ENCODE measurements at places on chromosomes 2 and 18. TPM values are rescaled to one million over a fixed set of nuclear protein-coding genes. Genes with fewer than 3 reads are reported as not detected.

DNA sequence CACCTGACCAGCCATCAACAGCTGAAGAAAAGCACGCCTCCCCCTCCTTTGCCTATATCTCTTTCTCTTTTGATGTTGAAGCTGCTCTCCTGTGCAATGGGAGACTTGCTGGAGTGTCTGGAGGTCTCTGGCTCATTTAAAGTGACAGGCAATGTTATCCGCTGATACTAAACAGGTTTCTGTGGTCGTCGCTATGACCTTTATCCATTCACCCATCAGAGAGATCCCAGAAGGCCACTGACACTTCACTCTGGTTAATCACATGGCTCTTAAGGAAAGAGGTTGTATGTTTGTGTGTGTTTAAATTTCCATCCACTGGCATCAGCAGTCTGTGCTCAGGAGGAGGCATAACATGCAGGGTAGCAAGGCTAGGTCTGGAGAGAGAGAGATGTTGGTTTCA lies 277.3 kb downstream of the MTX2 start:
- no peak for DNase-seq

GRCh38 chr2:109242210-109242653 lies 113.2 kb downstream of the SH3RF3 start:
- no peak for DNase-seq

MYL1 gene
- total RNA-seq = 0.42 TPM

DNA sequence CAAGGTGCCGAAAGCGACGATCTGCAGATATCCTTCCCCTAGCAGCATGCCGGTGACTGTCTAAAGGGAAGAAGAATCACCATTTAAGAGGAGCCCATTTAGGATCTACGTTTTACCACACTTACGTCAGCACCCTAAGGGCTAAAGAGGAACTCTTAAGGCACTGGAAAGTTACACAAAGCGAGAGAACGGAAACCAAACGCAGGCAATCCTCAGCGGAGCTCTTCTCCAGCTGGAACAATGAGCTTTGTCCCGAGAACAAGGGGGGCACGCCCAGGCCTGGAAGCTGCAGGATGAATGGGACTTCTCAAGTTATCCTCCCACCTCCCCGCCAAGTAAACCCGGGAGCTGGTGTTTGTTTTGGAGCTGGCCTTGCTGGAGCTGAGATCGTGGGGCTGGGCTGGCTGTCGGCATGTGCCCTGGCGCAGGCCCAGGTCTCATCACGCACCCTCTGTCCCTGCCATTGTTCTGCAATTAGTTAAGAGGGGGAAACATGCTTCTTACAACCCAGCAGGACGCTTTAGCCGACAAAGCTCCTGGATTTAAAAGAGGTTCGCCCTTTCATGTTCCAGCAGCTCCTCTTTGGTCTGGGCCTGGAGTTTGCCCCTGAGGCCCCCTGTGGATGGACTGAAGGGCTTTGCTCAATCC lies 36.4 kb downstream of the PXDN start:
- DNase-seq = peak; percentile 48

GRCh38 chr2:108219688-108220087 lies 20.1 kb upstream of the SULT1C3 start:
- no peak for DNase-seq

DNA sequence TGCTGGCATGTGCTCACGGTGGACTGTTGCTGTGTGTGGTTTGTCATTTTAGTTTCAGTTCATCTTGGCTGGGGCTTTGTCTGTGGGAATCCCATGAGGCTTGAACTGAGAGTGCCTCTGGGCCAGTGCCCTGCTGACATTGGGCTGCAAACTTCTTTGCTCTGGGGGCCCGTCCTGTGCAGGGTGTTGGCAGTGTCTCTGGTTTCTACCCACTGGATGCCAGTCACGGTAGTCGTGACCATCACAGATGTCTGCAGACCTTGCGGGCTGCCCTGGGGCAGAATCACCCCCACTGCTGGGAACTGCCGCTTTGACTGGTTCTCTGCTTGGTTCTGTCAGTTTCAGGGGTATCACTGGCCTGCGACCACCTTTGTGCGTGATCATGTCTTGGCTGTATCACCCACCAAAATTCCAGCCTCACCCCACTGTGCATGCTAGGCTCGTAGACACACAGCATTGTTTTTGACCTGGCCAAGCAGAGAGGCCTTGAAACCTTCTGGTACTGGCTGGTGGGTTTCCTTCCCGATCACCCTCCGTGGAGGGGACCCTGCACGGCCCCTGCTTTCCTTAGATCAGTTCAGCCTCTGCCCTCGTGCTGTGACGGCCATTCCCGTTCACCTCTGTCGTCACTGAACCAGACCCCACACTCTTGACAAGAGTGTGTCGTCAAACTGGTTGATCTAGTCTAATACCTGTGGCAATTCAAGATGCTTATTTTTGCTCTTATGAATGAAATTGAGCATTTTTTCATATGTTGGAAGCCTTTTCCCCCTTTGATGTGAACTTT lies 57.6 kb downstream of the KCNG2 start:
- peak; percentile 41 for DNase-seq

DNA sequence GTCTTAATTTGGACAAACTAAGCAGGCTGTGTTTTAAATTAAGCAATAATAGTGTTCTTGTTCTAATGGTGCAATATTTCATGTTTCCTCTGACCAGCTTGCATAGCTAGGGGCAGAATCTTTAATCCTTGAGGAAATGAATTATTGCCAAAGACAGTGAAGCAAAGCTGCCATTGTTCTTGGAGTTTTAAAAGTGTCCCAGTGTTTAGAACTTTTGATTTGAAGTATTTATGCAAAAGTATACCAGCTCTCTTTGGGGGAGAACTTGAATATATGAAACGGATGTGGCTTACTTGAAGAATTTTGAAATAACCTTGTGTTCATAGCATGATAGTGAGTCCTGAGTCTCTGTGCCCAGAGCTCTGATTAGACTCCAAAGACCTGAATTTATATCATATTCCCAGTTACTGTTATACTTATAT lies 33.4 kb downstream of the ITGA6 start:
- no peak for DNase-seq

DOK1 gene
- total RNA-seq = 11.8 TPM

DNA sequence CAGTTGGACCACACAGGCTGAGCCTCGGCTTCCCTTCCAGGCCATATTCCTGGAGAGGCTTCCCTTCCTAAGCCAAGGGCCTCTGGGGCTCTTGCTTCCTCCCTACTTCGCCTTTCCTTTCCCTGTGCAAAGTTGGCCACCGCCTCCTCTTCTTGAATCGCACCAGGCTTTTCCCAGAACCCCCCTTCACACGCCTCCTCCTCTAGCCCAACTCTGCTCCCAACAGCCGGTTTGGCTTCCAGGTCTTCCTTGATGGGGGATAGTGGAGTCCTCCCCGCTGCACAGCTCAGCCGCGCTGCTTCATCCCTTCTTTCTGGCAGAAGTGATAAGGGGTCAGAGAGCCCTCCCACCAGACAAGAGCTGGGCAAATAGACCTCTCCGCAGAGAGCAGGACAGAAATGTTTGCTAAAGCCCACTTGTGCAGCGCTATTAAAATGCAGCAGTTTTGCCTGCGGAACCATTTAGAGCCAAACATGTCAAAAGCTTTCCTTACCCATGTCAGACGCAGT lies 56.4 kb downstream of the SNORC start:
- DNase-seq = no peak

ERFE gene
- total RNA-seq = 1.8 TPM

RGPD8 gene
- 20.1 TPM for total RNA-seq
